ENCODE measurements at places on chromosomes 16 and 17.

DNA sequence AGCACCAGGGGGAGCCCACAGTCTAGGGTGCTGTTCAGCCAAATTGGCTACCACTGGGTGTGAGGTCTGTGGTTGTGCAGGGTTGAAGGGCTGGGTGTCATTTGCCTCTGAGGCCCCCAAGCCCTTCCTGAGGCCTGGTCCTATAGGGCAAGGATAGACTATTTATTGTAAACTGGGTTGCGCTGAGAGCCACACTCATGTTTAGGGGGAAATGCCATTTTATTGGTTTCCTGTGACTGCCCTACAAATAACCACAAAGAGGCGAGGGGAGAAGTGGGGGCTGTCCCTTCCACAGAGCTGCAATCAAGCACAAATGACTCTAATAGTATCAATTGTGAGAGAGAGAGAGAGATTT, 3.6 kb upstream of the ZCCHC14 start:
- no peak for DNase-seq

DNA sequence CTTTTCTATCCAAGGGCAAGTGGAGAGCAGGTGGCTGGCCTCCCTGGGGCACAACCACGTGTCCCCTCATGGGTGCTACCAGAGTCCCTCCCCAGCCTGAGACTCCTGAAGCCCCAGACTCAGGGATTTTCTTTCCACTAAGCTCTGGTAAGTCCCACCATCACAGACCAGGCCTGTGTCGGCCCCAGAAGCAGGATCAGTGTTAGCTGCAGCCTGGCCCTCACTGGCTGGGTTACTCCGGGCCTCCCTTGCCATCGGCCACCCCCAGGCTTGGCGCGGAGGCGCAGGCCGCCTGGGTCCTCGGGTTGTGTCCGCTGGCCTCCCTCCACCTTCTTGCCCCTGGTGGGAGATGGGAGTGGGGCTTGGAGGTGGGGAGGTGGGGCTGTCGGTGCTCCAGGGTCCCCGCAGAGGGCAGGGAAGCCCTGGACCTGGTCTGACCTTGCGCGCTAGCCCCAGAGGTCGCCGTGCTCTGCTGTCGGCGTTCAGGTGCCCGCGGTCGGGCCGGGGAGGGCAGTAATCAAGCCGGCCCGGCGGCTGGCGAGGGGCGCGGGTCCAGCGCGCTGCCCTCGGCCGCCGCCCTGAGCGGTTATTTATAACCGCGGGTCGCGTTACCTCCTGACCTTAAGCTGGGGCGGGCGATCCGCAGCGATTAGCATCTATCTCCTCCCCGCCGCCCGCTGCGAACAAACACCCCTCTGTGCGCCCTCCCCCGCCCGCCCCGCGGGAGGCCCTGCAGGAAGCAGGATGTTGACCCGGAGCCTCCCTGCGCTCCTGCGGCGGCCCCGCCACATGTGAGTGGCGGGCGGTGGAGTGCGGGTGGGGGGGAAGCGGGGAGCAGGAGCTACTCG, 78.1 kb upstream of the TOB1 start:
- peak; percentile 70 for DNase-seq

DNA sequence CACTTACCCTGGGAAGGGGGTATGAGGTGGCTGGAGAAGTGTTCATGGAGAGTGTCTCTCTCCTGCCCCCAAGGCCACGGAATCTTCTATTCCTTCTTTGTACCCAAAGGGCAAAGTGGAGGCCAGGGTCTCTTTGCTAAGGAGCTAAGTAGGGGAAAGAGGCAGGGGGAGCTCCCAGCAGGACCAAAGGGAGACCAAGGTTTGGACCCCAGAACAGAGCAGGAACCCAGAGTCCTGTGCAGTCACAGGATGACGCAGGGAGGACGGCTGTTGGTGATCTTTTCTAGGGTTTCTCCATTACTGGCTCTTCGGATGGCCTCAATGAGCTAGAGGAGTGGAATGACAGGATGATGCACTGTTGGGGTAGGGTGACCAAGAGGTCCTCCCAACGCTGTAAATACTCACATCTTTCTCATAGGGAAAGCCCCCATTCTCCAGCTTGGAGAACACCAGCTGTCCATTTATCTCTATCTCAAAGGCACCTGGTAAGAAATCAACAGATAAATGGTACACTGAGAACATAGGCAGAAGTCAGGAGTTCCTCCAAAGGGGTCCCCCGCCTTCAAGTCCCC, 966 bp downstream of the MIEN1 start:
- no peak for DNase-seq

GRCh38 chr16:12300945-12301500, 324.5 kb downstream of the SNX29 start:
- DNase-seq = no peak

- no peak for DNase-seq
These were observed 608 bp upstream of the TRIM37 start for GRCh38 chr17:59107306-59107670.

GRCh38 chr16:4684763-4685162, 8.6 kb upstream of the NUDT16L1 start:
- no peak for DNase-seq

DNA sequence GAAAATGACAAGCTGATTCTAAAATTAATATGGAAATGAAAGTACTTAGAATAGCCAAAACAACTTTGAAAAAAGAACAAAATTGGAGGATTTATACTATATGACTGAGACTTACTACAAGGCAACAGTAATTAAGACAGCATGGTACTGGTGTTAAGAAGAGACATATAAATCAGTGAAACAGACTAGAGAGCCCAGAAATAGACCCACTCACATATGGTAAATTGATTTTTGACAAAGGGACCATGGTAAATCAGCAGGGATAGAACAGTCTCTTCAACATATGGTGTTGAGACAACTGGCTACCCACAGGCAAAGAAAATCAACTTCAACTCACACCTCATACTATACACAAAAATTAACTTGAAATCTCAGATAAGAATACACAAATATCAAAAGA, 12.9 kb downstream of the CMC2 start:
- DNase-seq = no peak
